ENCODE measurements at places on chromosomes 5 and 9.
A peak's percentile ranks its signal among the peaks of the same experiment; 100 is the strongest.

GRCh38 chr9:73038613-73039012 lies 85.8 kb upstream of the ALDH1A1 start:
- DNase-seq = no peak

DNA sequence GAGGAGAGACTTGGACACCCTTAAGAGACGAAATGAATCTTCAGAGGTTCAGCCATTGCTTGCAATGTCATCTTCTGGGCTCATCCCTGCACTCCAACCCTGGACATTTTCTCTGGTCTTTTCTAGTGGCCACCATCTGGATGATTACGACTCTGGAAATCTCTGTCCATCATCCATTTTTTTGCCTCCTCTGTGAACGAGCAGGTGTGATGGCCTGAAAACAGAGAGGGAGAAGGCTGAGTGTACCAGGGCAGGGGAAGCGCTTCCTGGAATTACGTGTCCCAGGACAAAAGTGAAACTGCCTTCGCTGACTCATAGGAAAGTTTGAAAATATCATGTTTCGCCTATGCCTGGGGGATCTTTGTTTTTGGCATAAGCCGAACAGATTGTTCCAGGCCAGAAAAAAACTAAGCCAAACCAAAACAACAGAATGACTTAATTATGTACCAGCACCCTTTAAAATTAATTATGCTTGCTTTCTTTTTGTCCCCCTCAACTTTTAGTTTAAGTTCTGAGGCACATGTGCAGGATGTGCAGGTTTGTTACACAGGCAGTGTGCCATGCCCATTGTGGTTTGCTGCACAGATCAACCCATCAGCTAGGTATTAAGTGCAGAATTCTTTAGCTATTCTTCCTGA lies 31.9 kb downstream of the ANKRD33B start:
- DNase-seq = peak; percentile 7

DNA sequence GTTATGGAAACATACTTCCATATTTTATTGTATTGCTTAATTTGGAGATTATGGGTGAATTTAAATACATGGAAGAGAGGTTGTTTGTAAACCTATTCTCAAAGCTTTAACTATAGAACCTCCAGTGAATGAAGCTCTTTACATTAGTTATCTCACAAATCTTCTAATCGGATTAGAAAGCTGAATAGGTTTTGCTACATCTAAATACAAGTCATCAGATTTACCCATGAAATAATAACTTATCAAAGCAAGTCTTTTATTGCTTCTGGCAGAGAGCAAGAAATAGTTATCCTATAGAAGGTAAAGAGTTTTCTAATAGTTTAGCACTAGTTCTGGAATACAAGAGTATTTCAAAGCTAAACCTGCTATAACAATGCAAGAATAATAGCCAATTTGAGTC lies 104.4 kb upstream of the SREK1 start:
- DNase-seq = no peak

- DNase-seq = no peak
Measured at GRCh38 chr9:95513711-95514110, 3.1 kb downstream of the PTCH1 start.

DNA sequence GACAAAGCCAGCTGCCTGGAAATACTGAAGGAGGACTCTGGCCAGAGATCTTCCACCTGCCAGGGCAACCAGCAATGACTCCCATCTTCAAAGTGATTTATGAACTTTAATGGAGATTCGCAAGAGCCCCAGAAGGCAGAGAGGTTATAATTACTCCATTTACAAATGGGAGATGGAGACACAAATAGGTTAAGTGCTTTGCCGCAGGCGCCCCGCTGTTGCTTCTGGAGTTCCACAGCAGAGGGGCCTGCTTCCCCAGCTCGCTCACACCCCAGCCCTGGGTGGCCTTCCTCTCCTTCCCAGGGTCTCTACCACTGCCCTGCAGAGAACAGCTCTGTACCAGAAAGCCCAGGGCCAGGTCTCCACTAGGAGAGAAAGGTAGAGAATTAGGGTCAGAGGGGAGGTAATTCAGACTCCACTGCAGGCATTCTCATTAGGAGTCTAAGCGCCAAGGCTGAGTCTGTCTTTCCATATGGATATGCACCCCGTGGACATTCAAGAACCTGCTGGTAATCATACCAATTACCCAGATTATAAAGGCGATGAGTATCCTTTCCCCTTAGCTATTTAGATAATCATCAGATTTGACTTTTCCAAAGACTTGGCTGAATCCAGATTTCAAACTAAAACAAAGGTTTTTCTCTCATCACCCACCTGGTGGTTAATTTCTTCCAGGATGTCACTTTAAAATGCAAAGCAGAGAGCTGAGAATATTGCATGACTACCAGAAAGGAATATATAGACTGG lies 157.6 kb upstream of the TUT7 start:
- no peak for DNase-seq

- DNase-seq = peak; percentile 48
Measured at GRCh38 chr9:114738581-114739316, 56.8 kb upstream of the TEX48 start.

Data from activated T-helper 1 cell treated with anti-CD3 and anti-CD28 coated beads, Interleukin-2, amount 50 U/mL, for 16 hours (primary cell).